ENCODE measurements at places on chromosomes 6 and 20.

- peak; percentile 91 for DNase-seq
Measured at GRCh38 chr6:26607434-26608230, 10.9 kb downstream of the ABT1 start.

DNA sequence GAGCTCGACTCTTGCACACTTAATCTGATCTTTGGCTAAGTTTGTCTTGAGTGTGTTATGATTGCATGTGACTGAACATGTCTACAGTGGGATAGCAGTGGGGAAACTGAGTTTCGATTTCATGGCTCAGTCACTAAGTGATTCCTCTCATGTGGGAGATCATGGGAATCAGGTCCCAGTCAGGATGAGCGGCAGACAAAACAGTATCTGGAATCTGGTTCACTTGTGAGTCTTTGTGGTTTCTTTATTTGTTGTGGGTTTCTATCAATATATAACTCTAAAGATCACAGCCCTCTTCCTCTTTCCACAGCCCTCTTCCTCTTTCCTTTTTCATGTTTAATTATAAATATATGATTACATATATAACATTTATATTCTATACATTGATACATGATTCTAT, 4.0 kb downstream of the RPP21 start:
- no peak for DNase-seq

- no peak for DNase-seq
Measured at GRCh38 chr20:13507646-13508045, 131.1 kb downstream of the TASP1 start.

GRCh38 chr20:17227219-17227575, 357 bp downstream of the PCSK2 start:
- DNase-seq = peak; percentile 71

GRCh38 chr6:75863001-75863400, 114.0 kb downstream of the MYO6 start:
- DNase-seq = no peak

GRCh38 chr6:148629181-148629580, 117.6 kb upstream of the UST start:
- DNase-seq = peak; percentile 59

GRCh38 chr6:123017104-123017682, 21.2 kb downstream of the CLVS2 start:
- no peak for DNase-seq

GRCh38 chr6:156917213-156917612, 140.0 kb downstream of the ARID1B start:
- no peak for DNase-seq

DNA sequence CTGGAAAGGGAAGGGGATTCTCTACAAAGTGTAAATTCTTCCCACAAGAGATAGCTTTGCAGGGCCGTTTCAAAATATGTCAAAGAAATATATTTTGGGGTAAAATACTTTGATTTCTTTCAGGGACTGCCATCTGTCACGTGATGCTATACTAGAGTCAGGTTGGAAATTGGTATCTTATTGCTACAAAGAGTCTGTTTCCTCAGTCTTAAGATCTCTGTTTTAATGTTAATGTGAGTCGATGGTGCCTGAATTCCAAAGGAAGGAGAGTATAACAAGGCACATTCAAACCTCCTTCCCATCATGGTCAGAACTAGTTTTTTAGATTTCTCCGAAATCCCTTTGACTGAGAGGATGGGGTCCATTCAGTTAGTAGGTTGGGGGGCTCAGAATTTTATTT, 36.3 kb upstream of the PDE7B start:
- no peak for DNase-seq

DNA sequence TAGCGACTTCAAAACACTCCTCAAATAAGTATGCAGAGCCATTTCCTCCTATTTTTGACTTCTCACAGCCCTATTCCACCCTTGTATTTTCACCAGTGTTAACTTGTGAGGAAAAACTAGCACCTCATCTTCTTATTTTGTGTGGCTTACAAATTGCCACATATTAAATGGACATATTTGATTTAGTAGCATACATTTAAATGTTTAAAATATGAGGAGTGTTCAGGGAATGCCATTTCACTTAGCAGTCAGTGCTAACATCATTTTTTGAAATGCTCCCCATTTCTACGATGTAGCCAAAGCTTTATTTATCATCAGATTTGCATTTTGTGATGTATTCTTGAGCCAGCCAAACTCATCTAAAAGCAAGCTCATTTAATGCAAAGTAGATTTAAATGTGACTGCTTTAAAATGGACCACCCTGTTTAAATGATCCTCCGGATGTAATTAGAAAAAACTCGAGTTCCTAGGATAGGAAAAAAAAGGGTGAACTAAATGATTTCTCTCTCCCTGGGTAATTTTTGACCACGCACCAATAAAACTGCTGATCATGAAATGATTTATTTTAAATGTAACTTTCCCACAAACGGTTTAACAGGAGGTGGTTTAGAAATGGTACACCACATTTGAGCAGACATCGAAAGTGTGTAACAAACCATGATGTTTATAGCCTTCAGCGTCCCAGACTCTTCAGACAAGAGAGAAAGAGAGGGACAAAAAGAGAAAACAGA, 172.6 kb downstream of the CD83 start:
- DNase-seq = no peak

DNA sequence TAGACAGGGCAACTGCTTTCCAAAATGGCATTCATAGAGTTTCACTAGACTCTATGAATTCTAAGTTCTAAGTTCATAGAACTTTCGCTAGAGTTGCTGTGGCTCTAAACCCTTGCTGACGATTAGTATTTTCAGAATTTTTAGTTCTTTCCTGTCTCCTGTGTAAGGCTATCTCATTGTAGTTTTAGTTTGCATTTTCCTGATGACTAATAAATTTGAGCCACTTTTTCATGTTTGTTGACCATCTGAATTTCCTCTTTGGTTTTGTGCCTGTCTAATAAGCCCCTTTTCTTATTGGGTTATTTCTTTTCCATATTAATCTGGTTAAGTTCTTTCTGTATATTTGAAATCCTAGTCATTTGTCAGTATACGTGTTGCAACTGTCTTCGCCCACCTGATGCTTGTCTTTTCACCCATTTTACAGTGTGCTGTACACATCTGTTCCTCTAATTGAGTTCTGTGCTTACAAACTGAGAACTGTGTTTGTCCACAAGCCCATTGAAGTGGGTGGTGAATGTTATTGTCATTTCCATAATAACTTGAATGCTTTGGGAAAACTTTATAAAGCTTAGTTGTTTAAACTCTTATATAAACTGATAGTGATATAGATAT, 177.7 kb upstream of the CDYL start:
- no peak for DNase-seq

DNA sequence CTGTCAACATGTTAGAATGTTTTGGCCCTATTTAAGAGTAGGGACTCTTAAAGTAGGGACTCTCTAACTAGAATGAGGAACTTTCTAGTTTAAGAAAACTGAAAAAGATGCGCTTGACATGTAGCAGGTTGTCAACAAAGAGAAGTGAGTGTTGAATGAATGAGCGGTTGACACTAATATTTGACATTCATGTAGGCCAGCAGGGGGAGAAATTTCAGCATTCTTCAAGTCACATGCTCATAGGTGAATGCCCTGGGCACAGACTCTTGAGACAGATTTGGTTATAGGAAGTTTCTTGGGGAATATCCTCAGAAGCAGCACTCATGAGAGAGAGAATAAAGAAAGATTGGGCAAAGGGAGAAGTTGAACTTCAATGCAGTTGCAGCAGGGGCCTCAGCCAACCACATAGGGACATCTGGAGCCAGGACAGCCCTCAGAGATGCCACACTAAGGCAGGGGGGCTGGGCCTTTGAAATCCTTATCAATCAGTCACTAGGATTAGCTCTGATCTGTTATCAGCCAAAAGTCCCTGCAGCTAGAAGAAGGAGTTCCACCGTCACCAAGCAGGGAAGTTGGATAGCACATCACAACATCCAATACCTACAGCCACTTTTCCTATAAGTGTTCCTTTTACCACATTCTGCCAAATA, 145.1 kb upstream of the FKBP1C start:
- DNase-seq = no peak

GRCh38 chr6:44487002-44487401, 99.5 kb downstream of the CDC5L start:
- no peak for DNase-seq

DNA sequence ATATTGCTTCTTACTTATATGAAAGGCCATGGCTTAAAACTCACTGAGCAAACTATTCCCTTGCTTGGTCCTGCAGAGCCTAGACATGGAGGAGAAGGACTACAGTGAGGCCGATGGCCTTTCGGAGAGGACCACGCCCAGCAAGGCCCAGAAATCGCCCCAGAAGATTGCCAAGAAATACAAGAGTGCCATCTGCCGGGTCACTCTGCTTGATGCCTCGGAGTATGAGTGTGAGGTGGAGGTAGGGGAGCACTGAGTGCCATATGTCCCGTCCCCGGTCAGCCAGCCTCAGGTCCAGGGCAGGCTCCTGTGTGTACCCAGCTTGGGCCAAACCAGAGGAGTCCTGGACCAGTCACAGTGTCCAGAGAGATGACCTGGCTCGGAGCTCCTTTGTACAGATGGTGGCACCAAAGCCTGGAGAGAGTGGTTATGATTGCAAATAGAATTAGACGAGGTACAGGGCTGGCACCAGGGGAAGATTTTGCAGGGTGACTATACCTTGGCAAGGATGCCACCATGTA, 21.0 kb downstream of the EPB41L1 start:
- no peak for DNase-seq

DNA sequence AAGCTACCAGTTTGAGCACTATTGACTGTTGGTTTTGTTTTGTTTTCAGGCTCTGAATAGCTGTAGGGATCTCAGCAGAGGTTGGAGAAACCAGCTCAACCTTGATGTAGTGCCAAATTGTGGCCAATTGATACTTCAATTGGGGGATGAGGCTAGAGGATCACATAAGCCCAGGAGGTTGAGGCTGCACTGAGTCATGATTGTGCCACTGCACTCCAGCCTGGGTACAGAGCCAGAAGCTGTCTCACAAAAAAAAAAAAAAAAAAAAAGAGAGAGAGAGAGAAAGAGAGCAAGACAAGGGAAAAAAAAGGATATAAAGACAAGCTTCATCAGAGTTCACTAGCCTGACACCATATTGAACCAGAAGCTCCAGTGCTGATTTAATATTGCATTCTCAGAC, 702.1 kb downstream of the FRK start:
- DNase-seq = no peak

DNA sequence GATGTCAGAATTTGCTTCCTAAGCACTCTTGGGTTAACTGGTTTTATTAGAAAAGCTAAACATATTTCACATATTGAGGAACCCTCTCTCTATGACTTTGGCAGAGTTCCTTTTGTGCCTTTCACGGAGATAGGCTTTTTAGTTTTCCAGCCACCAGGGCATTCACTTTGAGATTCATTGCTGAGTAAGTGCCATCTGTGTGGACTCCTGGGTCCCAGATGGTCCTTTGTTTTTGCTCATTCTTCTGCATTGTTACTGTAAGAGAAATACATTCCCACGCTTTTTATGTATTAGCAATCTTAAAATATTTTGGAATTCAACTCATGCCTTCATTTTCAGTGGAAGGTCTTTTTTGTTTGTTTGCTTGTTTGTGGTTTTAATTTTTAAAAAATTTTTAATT, 76.3 kb upstream of the PHACTR2 start:
- DNase-seq = no peak

DNA sequence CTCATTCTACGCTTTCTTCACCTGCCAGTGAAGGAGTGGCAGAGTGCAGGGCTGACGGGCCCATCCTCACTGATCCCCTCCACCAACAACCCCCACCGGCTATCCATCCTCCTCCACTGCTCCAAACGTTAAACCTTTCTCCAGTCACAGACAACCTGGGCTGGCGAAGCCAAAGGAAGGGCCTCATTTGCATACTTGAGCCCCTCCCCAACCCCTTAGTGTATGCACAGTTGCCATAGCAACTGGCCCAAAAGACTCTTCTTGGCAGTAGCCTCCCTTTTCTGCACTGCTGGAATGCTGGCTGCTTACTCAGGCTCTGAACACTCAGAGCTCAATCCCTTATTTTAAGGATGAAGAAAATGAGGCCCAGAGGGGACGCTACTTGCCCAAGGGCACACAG, 130.3 kb downstream of the GRM4 start:
- DNase-seq = no peak

DNA sequence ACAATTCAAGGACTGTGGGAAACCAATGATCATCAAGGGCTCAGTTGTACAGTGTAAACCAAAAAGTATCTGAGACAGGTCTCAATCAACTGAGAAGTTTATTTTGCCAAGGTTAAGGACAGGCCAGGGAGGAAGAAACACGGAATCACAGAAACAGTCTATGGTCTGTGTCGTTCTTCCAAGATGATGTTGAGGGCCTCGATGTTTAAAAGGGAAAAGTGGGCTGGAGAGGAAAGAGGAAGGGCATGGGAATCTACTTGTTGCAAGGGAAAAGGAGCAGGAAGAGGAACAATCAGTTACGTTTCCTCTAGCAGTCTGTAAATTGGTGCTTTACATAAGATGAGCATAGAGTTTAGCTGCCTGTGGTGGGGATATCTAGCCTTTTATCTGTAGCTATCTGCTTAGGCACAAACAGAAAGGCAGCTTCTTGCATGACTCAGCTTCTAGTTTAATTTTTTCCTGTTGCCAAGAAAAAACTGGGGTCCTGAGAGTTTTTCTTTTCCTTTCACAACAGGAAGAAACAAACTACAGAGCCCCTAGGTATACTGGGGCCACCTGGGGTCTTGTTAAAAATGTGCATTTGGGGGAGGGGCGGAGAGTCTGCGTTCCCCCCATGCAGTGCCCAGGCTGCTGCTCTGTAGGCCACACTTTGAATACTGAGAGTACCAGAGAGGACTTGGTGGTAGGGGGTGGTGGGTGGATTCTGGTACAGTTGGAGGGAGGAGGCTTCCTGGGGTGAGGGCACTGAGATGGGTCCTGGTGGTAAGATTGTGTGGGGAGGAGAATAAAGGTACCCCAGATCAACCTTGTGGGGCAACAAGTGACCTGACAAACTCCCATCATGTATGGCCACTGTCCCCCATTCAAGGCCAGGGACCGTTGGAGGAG, 35.3 kb upstream of the EZR start:
- no peak for DNase-seq

GRCh38 chr20:1784586-1784985, 110.6 kb upstream of the SIRPA start:
- DNase-seq = no peak

- DNase-seq = no peak
Measured at GRCh38 chr20:49973981-49974380, 8.8 kb upstream of the SNAI1 start.

- no peak for DNase-seq
Measured at GRCh38 chr6:135002974-135003703, 51.5 kb downstream of the HBS1L start.

DNA sequence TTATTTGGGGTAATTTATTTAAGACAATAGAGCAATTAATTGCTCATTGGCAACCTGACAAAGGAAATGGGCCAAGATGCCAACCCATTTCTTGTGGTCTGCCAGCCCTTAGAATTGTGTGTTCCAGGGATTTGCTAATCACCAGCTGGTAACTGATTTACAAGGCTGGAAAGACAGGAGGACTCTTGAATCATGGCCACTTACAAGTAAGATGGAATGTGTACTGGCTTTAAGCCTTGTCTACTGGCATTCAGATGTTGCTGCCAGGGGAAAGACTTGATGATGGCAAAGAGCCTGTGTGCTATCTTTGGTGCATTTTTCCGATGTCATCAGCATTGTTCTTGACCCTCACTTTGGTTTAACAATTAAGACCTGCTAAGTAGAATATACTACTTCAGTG, 91.0 kb downstream of the BCKDHB start:
- DNase-seq = no peak

- no peak for DNase-seq
Measured at GRCh38 chr6:160790028-160790792, 88.2 kb downstream of the PLG start.

- DNase-seq = no peak
Measured at GRCh38 chr6:132780770-132781371, 17.6 kb downstream of the SLC18B1 start.

- DNase-seq = no peak
Measured at GRCh38 chr20:19709635-19710335, 48.3 kb upstream of the RIN2 start.

GRCh38 chr6:162478192-162478671, 249.3 kb downstream of the PRKN start:
- DNase-seq = peak; percentile 57

All from NCI-H510A treated with DMSO at 0.1 percent for 48 hours (cell line).